ENCODE measurements at places on chromosomes 16 and 17. TPM values are rescaled to one million over a fixed set of nuclear protein-coding genes. Genes with fewer than 3 reads are reported as not detected.

JMJD6 gene
- 33.4 TPM for total RNA-seq

GLG1 gene
- 81.2 TPM for total RNA-seq

CDH3 gene
- not detected for total RNA-seq

SEPTIN12 gene
- not detected for total RNA-seq

CFAP97D1 gene
- not detected for total RNA-seq

TVP23A gene
- total RNA-seq = not detected

HBQ1 gene
- total RNA-seq = not detected
